Brain microvascular endothelial cell (primary cell): ENCODE measurements at places on chromosomes 1 and 21.
A peak's percentile ranks its signal among the peaks of the same experiment; 100 is the strongest.

GRCh38 chr1:10507111-10507879, 32.5 kb downstream of the PEX14 start:
- DNase-seq: peak; percentile 74

DNA sequence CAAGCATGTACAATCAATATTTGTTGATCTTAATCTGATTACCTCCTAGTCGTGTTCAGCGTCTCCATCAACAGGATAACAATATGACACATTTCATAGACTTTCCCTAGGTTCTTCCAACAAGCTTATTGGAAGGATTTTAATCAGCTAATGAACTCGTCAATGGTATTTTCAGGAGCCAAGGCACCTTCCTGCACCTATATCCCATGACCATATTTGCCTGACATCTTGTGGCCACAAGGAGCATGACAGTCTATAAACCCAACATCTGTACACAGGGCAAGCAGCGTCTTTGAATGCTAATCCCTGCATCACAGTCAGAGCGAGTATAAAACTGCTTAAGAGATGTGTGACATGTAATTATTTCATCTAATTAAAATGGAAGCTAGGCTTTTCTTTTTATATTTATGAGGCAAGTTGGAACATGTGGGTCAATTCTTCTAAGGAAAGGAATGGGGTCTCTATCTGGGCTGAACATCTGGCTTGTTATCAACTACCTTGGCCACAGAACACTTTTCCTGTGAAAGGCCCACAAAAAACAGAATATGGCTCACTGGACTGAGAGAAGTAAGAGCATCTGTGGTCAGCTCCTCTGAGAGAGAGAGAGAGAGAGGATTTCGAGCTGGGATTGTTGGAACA, 388.8 kb downstream of the NTNG1 start:
- peak; percentile 30 for DNase-seq

DNA sequence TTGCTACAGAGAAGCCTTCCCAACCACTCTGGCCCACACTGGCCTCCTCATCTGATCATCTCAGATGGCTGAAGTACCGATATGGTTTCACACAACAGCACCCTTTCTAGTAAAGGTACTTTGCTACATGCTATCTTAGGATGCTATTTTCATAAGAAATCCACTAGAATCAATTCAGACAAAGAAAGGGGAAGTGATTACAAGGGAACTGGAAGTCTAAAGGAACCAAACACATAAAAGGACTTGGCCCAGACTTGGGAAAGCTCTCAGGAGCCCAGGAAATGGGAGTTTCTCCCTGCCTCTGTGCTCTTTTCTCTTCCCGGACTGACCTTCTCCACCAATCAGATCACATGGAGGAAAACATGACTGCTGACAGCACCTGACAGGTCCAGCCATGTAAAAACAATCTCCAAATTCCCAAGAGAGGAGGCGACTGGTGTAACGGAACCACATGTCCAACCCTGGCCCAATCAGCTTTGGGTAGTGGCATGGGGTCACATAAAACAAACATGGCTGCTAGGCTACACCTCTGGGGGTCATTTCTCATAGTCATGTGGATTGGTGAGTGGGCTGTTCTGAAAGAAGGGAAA, 12.7 kb upstream of the FOXE3 start:
- DNase-seq: no peak

DNA sequence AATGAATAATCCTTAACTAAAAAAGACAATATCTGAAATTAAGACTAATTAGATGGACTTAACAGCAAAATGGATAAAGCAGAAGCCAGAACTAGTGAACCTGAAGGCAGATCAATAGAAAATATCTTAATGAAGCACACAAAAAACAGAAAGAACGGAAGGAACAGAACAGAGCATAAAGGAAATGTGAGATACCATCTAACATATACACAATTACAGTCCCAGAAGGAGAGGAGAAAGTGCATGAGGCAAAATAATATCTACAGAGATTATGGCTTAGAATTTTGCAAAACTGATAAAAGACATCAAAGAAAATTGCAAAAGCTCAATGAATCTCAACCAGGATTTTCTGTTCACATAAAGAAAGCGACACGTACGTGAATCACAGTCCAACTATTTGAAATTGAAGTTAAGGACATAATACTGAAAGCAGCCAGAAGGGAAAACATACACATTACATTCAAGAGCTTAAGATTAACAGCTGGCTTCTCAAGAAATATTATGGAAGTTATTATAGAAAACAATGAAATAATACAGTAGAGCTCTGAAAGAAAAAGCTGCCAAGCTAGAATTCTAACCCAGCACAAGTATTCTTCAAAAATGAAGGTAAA, 182.0 kb downstream of the CDC42BPA start:
- DNase-seq: peak; percentile 24

DNA sequence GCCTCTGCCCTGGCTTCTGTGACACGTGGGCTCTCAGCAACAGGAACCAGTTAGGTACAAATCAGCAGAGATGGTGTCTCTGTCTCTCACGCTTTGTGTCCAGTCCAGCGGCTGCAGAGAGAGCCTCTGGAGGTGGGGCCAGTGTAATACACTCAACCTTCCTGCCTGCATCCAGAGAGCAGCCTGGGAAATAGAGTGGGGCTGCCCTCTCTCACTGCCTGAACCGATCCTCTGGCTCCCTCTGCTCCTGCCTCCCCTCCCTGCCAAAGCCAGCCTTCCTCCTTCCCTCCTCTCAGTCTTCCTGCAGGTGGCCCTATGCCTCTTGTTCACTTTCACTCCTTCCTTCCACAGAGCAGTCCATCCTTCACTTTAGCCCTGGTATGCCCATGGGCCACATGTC, at the start of gene ZNF648:
TSS of gene ZNF648 (minus strand) at position 119 of the 400 bp plus-strand sequence. CDS start 3,702 bp downstream, outside the sequence.
- no peak for DNase-seq

DNA sequence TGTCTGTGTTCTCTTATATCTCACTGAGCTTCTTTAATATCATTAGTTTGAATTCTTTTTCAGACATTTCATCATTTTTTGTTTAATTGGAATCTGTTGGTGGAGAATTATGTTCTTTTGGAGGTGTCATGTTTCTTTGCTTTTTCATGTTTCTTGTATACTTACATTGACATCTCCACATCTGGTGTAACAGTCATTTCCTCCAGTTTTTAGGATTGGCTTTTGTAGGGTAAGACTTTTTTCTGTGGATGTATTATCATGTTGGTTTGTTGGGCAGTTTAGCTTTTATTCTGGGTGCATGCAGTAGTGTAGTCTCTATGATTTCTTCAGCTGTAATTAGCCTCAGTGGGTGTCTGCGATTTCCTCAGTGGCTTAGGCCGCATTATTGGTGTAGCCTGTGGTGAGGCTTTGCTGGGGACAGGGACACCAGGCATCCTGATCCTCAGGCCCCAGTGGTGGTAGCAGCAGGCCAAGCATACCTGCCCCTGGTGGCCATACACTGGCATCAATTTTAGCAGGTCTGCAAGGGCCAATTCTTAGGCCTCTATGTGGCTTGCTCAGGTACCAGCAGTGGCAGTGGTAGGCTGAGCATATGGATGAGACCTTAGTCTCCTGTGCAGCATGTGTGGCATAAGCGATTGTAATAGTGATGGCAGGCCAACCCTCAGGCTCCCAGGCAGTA, 77.6 kb upstream of the SAMD13 start:
- no peak for DNase-seq

GRCh38 chr1:218969006-218969405, 204.7 kb upstream of the LYPLAL1 start:
- no peak for DNase-seq

GRCh38 chr1:204834752-204835151, 35.9 kb upstream of the NFASC start:
- no peak for DNase-seq

- DNase-seq: no peak
Observed at GRCh38 chr1:1150100-1150499, 23.6 kb upstream of the TTLL10 start.

- DNase-seq: no peak
Observed at GRCh38 chr1:29410476-29410875, 174.2 kb downstream of the PTPRU start.

DNA sequence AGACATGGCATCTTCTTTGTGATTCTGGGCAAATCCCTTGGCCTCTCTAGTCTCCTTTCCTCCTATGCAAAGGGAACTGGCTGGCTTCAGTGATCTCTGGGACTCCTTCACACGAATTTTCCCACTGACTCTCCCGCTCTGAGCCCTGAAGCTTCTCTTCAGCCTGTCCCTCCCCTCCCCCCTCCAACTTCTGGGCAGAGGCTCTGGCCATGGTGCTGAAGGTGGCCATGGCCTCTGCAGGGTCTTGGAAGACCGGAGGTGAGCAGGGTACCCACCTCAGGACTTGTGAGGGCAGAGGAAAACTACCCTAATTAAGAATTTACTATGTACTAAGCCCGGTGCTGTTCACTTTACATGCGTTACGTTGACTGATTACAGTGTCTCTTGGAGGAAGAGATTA, 29.4 kb upstream of the POU3F1 start:
- no peak for DNase-seq

DNA sequence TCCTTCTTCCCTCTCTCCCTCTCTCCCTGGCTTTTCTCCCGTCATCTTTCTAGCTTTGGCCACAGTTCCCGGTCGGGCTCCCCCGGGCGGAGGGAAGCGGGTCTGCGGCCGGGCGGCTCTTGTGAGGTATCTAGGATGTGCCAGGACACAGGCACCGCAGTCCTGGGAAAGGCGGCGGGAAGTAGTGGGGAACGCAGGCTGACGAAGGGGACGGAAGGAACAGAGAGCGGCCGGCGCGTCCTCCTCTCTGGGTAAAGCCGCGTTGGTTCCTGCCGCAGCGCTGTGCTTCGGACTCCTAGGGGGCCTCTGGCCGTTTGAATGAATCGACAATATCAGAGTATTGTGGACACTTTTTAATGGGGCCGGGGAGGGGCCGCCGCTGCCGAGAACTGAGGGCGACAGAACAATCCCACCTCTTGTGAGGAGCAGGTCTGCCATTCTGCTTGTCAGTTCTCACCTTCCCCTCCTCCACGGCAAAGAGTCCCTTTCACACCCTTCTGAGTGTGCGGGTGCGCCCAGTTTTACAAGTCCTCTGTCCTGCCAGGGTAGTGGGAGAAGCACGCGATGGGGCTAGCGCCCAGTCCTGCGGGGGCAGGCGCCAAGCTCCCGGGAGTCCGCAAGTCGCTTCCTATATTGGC, 1.2 kb upstream of the LHX9 start:
- peak; percentile 45 for DNase-seq

GRCh38 chr21:17114045-17114444, 398.8 kb upstream of the CXADR start:
- DNase-seq: no peak
